Smooth muscle cell of the coronary artery (primary cell): ENCODE measurements at places on chromosomes 11 and 22. TPM values are rescaled to one million over a fixed set of nuclear protein-coding genes. Genes with fewer than 3 reads are reported as not detected.

Gene HPS5
- 21.2 and 97.6 TPM in 2 replicates for total RNA-seq

Gene TMEM121B
- total RNA-seq: 0.08 TPM in 1 of 2 replicates, not detected in the other

Gene ALX4
- under 0.01 TPM in 1 of 2 replicates, not detected in the other for total RNA-seq

Gene IL10RA
- 0.08 TPM in 1 of 2 replicates, not detected in the other for total RNA-seq

Gene FXYD6
- total RNA-seq: not detected in 2 replicates

Gene GAL3ST3
- 0.38 TPM in 1 of 2 replicates, not detected in the other for total RNA-seq

Gene MS4A14
- not detected in 2 replicates for total RNA-seq

Gene PANX2
- 0.35 and 0.98 TPM in 2 replicates for total RNA-seq

Gene GGTLC2
- not detected in 2 replicates for total RNA-seq

Gene OR52N4
- not detected in 2 replicates for total RNA-seq

Gene OR4A16
- not detected in 2 replicates for total RNA-seq

Gene CTR9
- 12.9 and 21.3 TPM in 2 replicates for total RNA-seq

Gene OR52B4
- not detected in 2 replicates for total RNA-seq

Gene MRGPRF
- 2.1 and 23.3 TPM in 2 replicates for total RNA-seq

Gene ALG12
- 11.4 and 18.5 TPM in 2 replicates for total RNA-seq

Gene CASP1
- 5.9 and 56.3 TPM in 2 replicates for total RNA-seq

Gene PTGDR2
- total RNA-seq: 0.12 TPM in 1 of 2 replicates, not detected in the other

Gene CREB3L1
- 15.1 and 19.9 TPM in 2 replicates for total RNA-seq

Gene IPO7
- total RNA-seq: 74.2 and 103 TPM in 2 replicates

Gene PGA3
- total RNA-seq: 2.8 TPM in 1 of 2 replicates, not detected in the other

Gene CTSF
- total RNA-seq: 11.3 and 50.3 TPM in 2 replicates

Gene MRGPRE
- not detected in 2 replicates for total RNA-seq

Gene ADAMTS8
- 0.23 and 3.2 TPM in 2 replicates for total RNA-seq

Gene KRTAP5-9
- total RNA-seq: not detected in 2 replicates
